ENCODE measurements at places on chromosomes 1 and 21.

GRCh38 chr1:214541206-214541605, 10.2 kb downstream of the PTPN14 start:
- no peak for DNase-seq

DNA sequence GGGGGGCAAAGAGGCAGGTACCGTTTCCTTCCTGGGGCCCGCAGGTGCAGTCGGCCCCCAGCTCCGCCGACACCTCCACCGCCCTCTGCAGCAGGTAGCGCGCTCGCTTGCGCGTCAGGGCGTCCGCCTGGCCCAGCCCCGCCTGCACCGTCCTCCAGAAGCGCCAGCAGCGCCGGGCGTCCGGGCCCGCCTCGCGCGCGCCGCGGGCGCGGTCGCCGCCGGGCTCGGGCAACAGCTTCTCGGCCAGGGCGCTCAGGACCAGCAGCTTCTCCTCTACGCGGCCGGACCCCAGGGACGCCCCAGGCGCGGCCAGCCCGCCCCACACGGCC, 863 bp downstream of the TARBP1 start:
- peak; percentile 87 for DNase-seq

DNA sequence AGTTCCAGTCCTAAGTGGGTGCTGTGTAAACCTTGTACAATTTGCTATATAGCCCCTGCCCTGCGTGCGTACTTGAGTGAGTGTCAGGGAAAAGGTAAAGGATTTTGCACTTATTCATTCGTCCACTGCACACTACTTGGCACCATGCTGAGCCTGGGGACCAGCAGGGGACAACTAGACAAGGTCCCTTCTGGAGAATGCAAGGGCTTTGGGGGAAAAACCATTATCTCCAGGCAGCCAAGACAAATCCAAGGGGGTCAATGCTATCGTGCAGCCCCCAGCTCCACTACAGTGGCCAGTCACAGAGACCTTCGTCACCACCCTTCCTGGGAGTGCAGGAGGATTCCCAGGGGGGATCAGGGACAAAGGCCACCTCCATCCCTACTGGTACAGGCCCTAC, 39.7 kb downstream of the MATN1 start:
- no peak for DNase-seq

DNA sequence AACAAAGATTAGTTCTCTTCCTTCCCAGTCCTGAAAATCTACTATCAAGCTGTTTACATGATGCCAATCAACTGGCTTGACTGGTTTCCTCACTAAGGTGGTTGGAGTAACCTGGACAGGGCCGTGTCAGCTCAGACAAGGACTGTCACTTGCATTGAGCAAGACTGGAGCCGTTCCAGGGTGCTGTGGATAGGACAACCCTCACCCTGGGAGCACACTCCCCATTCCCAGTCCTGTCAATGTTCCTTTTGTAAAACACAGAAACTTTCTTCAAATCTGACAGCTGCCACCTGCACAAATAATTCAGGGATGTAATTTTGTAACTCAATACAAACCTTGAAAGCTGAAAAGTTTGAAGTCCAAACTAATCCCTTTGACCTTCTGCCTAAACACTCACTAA, 31.4 kb downstream of the PLPP3 start:
- DNase-seq, result no peak
